ENCODE measurements at places on chromosomes 13 and 19.

GRCh38 chr19:45613926-45614725 is 12.1 kb upstream of the GPR4 start:
- no peak for DNase-seq

DNA sequence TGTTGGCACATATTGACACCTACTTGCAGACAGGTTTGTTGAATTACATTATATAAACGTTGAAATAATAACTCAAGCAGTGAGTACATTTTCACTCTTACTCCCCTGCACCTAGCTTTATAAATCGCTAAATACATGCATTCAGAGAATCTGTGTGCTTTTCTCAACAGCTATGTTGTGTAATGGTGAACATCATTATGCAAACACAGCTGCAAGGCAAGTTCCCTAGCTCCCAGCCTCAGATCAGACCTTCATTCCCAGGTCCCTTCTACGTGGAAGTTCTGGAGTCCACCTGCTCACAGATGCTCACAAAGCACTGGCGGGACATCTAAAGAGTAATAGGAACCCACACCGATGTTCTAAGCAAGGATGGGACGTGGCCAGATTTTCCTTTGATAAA is 86.8 kb upstream of the PEG3 start:
- no peak for DNase-seq

DNA sequence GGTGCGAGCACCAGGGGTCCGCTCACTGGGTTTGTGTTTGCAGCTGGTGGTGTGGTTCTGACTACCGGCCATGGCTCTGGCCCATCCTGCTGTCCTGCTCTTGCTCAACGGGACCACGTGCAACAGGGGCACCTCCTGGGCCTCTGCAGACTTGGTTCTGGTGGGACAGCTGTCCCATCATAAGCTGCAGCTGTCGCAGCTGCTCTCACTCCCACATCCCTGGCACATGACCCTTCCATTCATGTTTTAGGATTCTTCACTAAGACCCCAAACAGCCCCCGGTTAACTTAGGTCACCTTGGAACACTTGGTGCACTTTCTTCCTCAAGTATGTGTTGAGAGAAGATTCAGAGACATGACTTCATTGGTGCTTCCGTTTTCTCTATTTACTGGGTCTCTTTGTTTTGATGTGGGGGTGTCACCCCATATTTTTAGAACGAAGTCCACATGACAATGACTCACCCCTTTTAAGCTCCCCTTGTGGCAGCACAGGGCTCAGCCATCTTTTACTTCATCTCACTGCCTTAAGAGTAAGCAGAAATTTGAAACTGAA is 68.4 kb upstream of the ARHGEF7 start:
- no peak for DNase-seq

DNA sequence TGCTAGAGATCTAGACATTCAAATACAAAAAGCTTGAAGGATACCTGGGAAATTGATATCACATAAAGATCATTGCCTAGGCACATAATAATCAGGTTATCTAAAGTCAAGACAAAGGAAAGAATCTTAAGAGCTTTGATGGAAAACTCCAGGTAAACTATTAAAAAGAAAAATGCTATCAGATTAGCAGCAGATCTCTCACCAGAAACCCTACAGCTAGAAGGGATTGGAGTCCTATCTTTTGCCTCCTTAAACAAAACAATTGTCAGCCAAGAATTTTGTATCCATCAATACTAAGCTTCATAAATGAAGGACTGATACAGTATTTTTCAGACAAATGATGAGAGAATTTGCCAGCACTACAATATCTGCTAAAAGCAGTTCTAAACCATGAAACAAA is 682.4 kb upstream of the ATXN8OS start:
- DNase-seq: no peak

DNA sequence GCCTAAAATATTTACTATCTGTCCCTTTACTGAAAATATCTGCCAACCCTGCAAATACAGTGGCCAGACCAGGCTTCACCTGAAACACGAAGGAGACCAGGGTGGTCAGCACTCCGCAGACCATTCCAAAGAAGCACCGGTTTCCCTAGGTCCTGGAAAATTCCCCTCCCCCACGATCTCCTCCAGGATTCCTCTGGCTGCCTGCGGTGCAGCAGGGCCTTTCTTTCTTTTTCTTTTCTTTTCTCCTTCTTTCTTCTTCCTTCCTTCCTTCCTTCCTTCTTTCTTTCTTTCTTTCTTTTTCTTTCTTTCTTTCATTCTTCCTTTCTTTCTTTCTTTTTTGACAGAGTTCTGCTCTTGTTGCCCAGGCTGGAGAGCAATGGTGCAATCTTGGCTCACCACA is 152.7 kb downstream of the USP12 start:
- no peak for DNase-seq

DNA sequence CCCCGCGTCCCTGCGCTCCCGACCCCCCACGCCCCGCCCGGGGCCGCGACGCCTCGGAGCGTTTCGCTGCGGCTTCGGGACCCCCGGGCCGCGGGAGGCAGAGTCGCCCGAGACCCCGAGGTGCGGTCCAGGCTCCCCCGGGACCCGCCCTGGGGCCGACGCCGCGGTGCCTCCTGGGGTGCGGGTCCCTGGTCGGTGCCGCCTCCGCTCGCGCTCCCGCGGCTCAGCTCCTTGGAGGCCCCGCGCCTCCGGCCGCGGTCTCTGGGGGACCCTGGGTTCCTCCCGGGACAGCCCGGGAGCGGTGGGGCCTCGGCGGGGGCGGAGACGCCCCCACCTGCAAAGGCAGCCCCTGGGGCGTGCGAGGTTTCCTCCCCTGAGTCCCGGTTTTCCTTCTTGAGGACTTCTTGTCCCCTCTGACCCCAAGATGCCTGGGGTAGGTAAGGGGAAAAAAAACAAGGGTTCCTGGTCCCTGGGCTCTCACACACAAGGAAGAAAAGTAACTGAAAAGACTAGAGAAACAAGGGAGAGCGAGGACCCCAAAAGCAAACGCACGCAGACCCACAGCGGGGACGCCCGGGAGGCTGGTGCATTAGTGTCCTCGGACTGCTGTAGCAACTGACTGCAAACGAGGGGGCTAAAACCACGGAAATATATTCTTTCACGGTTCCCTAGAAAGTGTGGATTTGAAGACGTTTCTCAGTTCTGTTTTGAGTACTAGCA is 740 bp downstream of the ZNF555 start:
- DNase-seq: no peak

DNA sequence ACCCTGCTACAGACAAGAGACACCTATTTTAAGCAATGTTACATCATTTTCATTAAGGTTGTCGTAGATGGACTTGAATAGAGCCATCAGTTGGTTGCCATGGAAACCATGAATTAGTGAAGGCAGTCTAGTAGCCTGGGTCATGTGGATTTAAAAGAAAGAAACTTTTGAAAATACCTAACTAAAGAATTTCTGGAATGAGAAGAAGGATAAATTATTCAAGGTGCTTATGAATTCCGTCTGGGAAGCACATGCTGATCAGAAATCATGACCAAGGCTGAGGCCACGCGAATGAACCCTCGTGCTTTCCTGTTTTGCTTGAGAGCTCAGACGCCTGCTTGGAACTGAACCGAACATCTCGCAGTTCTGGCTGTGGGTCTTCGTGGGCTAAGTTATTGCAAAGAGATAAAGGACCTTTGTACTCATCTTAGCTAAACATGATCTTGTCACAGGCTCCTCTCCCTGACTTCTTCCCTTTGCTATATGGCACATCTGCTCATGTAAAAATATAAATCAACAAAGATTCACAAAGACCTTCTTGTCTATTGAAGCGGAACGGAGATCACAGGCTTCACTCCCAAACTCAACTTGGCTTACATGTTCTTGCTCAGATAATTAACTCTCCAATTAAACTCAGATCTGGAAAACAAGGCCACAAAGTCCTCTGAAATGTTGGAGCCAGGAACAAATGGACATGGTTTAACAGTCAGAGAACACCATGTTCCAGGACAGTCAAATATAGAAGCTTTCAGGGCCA is 140.2 kb downstream of the NUFIP1 start:
- no peak for DNase-seq

GRCh38 chr19:9086761-9087160 is at the start of gene OR1M1:
Gene OR1M1, plus strand, starts transcription at chr19:9087061. Its CDS starts 6,184 bp downstream, at chr19:9093245.
- DNase-seq: no peak

DNA sequence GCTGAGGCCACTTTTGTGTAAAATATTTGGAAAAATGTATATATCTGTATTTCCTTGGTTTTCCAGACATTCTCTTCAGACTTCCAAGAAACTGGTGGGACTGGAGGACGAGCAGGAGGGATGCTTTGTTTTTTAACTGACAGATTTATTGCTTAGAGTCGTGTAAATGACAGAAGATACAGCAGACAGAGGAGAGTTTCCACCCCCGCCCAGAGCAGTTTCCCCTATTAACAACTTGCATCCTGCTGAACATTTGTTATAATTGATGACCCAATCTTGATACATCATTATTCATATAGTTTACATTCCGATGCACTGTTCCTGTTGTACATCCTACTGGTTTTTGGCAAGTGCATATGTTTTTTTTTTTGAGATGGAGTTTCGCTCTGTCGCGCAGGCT is 7.1 kb upstream of the DOCK6 start:
- no peak for DNase-seq

Measured in NCI-H1436 treated with DMSO at 0.1 percent for 48 hours (cell line).